ENCODE measurements at places on chromosomes 2 and 18. TPM values are rescaled to one million over a fixed set of nuclear protein-coding genes. Genes with fewer than 3 reads are reported as not detected.

DNA sequence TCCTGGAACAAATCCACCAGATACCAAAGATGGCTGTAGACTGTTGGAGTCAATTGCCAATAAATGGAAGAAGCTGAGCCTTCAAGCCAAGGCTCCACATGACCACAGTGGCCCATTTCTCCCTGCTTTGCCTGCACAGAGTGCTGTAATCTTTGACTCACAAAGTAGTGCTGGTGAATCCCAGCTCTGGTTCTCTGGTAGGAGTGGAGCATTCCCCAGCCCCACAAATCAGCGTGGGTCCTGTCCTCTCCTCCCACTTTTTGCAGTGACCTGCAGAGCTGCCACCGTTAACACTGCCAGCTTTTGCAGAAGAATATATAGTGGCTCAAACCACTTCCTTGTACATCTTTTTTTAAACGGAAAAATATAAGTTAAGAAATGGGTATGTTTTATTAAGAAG, 93.9 kb downstream of the MGAT5 start:
- no peak overlapping the region for H3K27ac ChIP-seq
- H3K4me3 ChIP-seq = no peak overlapping the region
- no peak for DNase-seq
- H3K4me1 ChIP-seq = no peaks in the 10 kb centered on the region
- H3K27me3 ChIP-seq = no peaks in the 10 kb centered on the region
- H3K36me3 ChIP-seq = no peaks in the 10 kb centered on the region

DNA sequence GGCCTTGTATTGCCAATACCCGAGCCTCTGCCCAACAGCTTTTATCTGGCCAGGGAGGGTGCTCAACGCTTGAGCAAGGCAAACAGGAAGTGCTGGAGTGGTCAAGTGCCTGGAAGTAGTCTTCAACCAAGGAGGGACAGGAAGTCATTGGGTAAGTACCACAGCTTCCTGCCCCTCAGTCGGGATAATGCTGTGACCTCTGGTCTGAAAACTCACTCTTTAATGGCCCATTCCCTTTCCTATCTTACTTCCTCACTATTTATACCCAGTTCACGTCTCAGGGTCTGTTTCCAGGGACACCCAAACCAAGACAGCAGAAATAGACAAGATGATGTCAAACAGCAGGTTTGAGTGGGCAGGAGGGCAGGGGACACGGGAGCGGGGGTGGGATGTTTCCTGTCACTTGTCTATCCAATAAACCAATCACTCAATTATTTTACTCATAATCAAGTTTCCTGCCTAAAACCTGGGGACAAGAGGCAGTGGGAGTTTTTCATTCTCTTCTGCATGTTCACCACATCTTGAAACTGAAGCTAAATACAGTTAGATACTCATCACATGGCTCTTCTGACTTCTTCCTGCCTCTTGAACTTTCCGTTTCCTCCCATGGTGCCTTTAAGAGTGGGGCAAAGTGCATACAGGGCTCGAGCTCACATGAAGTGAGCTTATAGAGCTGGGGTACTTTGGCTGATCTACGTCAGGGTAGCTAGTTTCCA, 68.9 kb upstream of the CAB39 start:
- H3K4me3 ChIP-seq = no peak overlapping the region
- no peak for DNase-seq
- no peaks in the 10 kb centered on the region for H3K36me3 ChIP-seq

GRCh38 chr2:31333046-31333445, 81.5 kb downstream of the XDH start:
- H3K4me1 ChIP-seq = no peaks in the 10 kb centered on the region
- no peaks in the 10 kb centered on the region for H3K36me3 ChIP-seq
- no peak overlapping the region for H3K4me3 ChIP-seq
- no peaks in the 10 kb centered on the region for H3K27me3 ChIP-seq
- no peak overlapping the region for H3K27ac ChIP-seq

DNA sequence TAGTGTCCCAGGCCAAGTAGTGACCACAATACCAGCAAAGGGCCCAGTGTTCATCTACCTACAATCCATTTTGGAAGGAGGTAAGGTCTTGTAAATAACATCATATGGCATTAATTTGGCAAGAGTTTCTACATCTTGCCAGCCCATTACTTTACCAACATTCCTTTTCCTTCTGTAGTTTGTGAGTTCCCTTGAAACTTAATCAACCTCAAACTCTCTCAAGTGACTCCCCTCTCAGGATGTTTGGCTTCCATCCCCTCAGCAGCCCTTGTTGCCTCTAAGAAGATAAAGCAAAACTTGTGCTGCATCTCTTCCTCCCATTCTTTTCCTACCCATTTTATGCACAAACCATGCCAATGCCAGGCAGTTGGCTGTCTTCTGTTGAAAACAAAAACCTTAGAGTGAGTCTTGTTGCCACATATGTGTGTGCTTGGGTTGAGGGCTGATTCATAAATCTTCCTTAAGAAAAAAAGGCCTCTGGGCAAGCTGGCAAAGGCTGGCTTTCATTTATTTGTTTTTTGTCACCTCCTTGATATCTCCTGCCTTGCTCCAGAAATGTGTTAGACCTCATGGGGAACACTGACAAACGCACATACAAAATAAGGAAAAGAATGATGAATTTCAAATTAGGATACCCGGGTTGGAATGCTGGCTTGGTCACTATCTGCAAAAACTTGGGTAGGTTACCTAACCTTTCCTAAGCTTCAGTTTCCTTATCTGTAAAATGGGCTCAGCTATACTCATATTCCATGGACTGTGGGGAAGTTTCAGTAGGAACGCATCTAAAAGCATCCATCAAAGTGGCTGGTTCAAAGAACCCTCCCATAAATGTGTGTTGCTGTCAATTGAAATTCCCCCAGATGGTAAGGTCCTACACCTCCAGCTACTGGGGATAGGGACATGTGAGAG, 29.4 kb upstream of the ST3GAL5 start:
- H3K4me1 ChIP-seq = peaks cover 3% of the 10 kb centered on the region
- no peaks in the 10 kb centered on the region for H3K36me3 ChIP-seq

DNA sequence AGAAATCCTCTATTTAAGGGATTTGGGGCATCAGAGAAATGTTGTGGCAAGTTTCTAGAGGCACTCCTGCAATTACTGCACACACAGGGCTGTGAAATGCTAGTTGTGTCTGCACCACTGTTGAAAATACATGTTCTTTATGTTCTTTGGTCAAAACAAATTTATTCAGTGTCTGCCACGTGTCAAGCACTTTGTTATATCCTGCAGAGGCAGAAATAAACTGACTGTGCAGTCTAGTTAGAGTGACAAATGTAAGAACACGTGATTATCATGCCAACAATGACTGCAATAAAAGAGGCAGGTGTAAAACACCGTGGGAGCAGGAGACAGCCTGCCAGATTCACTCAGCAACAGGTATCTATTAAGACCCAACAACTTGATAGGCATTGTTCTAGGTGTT, 423.3 kb downstream of the LRP1B start:
- no peak overlapping the region for H3K27ac ChIP-seq
- no peaks in the 10 kb centered on the region for H3K4me1 ChIP-seq
- DNase-seq = no peak
- no peaks in the 10 kb centered on the region for H3K36me3 ChIP-seq
- H3K4me3 ChIP-seq = no peak overlapping the region

- H3K4me3 ChIP-seq = no peak overlapping the region
- H3K27ac ChIP-seq = no peak overlapping the region
- no peaks in the 10 kb centered on the region for H3K27me3 ChIP-seq
- DNase-seq = no peak
- no peaks in the 10 kb centered on the region for H3K4me1 ChIP-seq
- no peaks in the 10 kb centered on the region for H3K36me3 ChIP-seq
These were observed 19.4 kb upstream of the SELENOI start for GRCh38 chr2:26326514-26326913.

Gene MAP3K19
- not detected for total RNA-seq

Gene RAB6C
- 3.2 TPM for total RNA-seq

- H3K36me3 ChIP-seq = no peaks in the 10 kb centered on the region
- peaks cover 2% of the 10 kb centered on the region for H3K4me1 ChIP-seq
- peak overlapping the region; percentile 61 for H3K27ac ChIP-seq
These were observed 281.7 kb upstream of the CCDC68 start for GRCh38 chr18:55240978-55241377.

DNA sequence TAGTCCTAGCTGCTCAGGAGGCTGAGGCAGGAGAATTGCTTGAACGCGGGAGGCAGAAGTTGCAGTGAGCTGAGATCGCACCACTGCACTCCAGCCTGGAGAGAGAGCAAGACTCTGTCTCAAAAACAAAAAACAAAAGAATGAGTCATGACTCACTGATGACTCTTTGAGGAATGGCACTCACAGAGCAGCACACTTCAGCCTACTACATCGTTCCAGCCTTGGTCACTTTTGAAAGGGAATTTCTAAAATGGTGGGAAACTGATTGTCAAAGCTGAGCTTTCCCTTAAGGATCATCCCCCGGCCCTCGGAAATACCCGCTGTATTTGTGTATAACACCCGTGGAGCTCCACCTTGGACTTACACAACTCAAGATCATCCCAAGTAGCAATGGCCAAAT, 217.3 kb upstream of the HS6ST1 start:
- no peak overlapping the region for H3K4me3 ChIP-seq
- no peaks in the 10 kb centered on the region for H3K27me3 ChIP-seq
- H3K36me3 ChIP-seq = no peaks in the 10 kb centered on the region
- DNase-seq = no peak
- H3K4me1 ChIP-seq = no peaks in the 10 kb centered on the region
- H3K27ac ChIP-seq = no peak overlapping the region

DNA sequence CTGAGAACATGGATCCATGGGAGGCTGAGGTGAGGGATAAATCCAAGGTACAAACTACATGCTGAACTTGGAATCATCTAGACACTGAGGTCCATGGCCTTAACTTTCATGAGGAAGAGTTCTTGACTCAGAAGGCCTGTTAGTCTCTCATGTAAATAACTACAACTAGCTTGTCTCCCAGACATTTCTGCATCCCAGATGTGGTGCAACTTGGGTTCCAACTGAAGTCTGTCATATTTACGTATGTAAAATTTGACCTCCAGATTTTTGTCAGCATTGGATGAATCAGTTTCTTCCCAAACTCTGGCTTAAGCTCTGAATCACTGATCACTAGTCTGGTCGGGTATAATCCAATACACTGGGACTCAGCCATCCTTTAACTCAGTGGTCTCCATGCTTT, 306.9 kb downstream of the PDE11A start:
- no peak for DNase-seq
- no peak overlapping the region for H3K4me3 ChIP-seq
- no peaks in the 10 kb centered on the region for H3K36me3 ChIP-seq
- H3K4me1 ChIP-seq = no peaks in the 10 kb centered on the region

DNA sequence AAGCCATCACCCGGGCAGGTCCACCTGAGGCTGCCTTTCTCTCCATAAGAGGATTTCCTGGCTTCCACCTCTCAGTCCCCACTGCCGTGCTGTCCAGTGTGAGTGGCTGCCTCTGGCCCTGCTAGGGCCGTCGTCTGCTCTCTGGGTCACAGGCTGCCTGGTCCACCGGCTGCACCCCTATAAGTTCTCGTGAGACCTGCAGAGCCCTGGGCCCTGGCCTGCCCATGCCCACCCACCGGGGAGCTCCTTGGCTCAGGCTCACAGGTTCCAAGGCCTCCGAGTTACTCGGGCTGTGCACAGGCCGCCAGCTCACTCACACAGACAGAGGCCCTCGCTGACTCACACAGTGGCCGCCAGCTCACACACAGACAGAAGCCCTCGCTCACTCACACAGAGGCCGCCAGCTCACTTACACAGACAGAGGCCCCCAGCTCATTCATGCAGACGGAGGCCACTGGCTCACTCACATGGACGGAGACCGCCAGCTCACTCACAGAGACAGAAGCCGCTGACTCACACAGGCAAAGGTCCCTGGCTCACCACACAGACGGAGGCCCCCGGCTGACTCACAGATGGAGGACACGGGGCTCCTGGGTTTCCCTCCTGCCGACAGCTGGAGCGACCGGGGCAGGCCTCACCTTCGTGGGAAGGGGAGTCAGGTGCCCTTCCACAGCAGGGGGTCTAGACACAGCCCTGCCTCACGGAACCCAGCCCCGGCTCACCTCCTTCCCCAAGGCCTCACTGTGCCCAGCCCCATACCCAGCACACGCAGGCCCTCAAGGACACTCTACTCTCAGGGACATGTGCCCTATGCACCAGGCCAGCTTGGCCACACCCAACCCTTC, 334.1 kb upstream of the MYT1L start:
- no peak overlapping the region for H3K4me3 ChIP-seq
- no peaks in the 10 kb centered on the region for H3K4me1 ChIP-seq
- no peaks in the 10 kb centered on the region for H3K27me3 ChIP-seq

Gene ATP6V1B1
- total RNA-seq = 4.6 TPM
